Activated naive CD8-positive, alpha-beta T cell treated with anti-CD3 and anti-CD28 coated beads, Interleukin-2, amount 50 U/mL, for 24 hours (primary cell): ENCODE measurements at places on chromosomes 16 and 17.

DNA sequence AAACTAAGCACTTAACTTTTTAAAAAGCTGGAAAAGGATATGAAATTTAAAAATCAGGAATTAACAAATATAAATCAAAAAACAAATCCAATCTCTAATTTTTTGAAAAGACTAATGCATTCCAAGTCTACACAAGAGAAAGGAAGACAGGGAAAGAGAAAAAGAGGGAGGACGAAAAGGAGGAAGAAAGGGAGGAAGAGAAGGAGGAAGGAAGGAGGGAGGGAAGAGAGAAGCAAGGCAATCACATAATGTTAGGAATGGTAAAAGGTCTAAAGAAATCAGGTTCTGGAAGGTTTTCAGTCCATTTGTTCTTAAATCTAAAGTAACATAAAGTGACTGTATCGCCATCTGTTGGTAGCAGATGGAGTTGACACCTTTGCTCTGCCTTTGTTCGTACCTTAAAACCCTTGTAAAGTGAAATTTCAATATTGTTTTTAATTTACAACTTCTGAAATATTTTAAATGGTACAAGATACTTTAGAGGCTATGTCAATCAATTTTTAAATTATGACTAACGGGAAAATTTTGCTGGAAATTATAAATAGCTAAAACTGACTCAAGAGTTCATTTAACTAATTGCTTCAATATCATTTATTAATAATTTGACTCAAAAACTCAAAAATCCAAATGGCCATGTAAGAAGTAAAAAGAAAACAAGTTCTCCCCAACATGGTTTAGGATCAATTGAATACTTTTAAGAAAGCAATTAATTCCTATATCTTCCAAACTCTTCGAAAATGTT, 20.4 kb upstream of the CDYL2 start:
- peaks cover 2% of the 10 kb centered on the region for H3K27me3 ChIP-seq
- peak; percentile 32 for DNase-seq
- no peaks in the 10 kb centered on the region for H3K4me1 ChIP-seq

- no peaks in the 10 kb centered on the region for H3K36me3 ChIP-seq
- DNase-seq, result no peak
- H3K4me3 ChIP-seq, result no peak overlapping the region
- no peak overlapping the region for H3K27ac ChIP-seq
- H3K4me1 ChIP-seq, result peaks cover 4% of the 10 kb centered on the region
Measured at GRCh38 chr16:21565861-21566669, 33.3 kb upstream of the METTL9 start.

GRCh38 chr17:51200295-51200694, 34.1 kb downstream of the NME2 start:
- no peak overlapping the region for H3K4me3 ChIP-seq
- H3K27ac ChIP-seq, result no peak overlapping the region
- H3K4me1 ChIP-seq, result no peaks in the 10 kb centered on the region
- H3K27me3 ChIP-seq, result no peaks in the 10 kb centered on the region

DNA sequence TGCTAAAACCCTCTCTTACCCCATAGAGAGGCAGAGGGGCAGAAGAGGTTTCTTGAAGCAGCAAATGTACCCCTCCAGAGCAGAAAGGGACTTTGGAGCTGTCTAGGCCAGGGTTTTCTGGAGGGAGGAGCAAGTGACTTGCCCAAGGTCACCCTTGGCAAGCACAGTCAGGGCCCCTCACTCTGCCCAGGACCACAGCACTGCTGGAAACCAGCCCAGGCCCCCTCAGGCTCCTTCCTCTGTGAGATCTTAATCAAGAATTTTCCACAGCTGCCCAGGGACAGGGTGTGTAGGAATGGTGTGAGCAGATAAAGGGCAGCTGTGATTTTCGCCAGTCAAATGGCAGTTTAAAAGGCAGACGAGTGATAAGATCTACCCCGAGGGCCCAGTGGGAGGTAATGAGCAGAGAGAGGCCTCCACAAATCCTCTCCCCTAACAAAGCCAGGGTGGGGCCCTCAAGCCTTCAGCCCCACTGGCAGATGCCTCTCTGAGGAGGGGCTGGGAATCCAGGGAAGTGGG, 3.9 kb upstream of the SLC12A3 start:
- DNase-seq, result no peak
- H3K36me3 ChIP-seq, result no peaks in the 10 kb centered on the region
- H3K27ac ChIP-seq, result peak overlapping the region; percentile 77
- peak overlapping the region; percentile 38 for H3K4me3 ChIP-seq

DNA sequence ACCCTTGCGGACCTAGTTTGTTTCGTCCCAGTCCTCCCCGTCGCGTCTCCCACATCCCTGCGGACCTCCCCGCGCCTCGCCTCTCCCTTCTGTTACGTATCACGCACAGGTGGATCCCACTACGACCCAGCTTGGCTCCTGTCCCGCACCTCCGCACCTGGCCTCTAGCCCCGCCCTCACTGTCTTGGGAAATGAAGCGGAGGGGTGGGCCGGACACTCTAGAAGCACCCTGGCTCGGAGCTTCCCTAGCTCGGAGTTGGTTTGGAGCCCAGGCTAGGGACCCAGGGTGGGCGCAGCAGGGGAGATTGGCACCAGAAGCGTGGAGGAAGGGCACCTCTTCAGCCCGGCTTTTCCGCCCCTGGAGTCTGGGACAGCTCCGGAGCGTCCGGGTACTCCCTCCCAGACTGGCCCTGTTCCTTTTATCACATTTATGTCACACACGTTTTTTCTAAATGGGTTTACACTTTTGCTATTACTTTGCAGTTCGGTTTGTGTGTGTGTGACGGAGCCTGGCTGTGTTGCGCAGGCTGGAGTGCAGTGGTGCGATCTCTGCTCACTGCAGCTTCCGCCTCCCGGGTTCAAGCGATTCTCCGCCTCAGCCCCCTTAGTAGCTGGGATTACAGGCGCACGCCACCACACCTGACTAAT, 1.4 kb upstream of the CEMP1 start:
- peak; percentile 65 for DNase-seq
- H3K27ac ChIP-seq, result peak overlapping the region; percentile 97
- peaks cover 2% of the 10 kb centered on the region for H3K36me3 ChIP-seq
- H3K4me3 ChIP-seq, result peak overlapping the region; percentile 89

GRCh38 chr17:77632619-77633018, 325.9 kb upstream of the TNRC6C start:
- H3K4me1 ChIP-seq, result peaks cover 23% of the 10 kb centered on the region
- H3K27ac ChIP-seq, result no peak overlapping the region
- H3K36me3 ChIP-seq, result no peaks in the 10 kb centered on the region
- H3K4me3 ChIP-seq, result no peak overlapping the region
- no peak for DNase-seq

GRCh38 chr16:3054965-3055733, 8.8 kb downstream of the MMP25 start:
- peaks cover 8% of the 10 kb centered on the region for H3K36me3 ChIP-seq
- H3K4me1 ChIP-seq, result peaks cover 43% of the 10 kb centered on the region
- no peaks in the 10 kb centered on the region for H3K27me3 ChIP-seq
- DNase-seq, result no peak
- H3K4me3 ChIP-seq, result peak overlapping the region; percentile 16
- peak overlapping the region; percentile 18 for H3K27ac ChIP-seq

DNA sequence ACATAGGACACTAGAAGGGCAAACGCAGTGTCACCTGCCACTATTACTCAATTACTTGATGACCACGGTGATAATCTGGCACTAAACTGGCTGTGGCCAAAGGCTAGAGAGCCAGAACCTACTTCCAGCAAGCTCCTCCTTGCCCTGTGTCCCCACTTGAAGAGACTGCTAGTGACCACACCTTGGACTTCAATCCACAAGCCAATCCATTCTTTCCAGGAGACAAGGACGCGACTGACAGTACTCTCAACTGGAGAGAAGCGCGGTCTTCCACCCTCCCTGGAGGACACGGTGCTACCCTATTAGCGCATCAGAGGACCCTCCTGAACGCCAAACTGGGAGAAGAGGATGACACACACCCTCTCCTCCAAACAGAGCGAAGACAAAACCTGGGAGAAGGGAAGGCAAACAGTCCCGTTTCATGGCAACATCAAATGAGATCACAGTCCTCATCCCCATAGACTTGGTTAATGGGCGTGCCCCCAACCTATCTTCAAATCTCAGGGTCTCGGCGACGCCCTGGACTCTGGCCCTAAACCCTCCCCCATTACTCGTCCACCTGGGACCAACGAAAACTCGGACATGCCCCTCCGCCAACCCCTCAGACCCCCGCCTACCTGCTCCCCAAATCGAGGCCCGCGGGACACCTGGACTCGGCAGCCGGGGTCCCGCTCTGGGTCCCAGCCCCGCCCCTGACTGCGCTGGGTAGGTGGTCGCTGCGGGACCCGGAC, 508 bp downstream of the FLCN start:
- H3K27ac ChIP-seq, result peak overlapping the region; percentile 99
- peaks cover 44% of the 10 kb centered on the region for H3K4me1 ChIP-seq

GRCh38 chr16:62816971-62817519, 780.8 kb upstream of the CDH8 start:
- no peaks in the 10 kb centered on the region for H3K4me1 ChIP-seq
- H3K36me3 ChIP-seq, result no peaks in the 10 kb centered on the region
- H3K27ac ChIP-seq, result no peak overlapping the region

DNA sequence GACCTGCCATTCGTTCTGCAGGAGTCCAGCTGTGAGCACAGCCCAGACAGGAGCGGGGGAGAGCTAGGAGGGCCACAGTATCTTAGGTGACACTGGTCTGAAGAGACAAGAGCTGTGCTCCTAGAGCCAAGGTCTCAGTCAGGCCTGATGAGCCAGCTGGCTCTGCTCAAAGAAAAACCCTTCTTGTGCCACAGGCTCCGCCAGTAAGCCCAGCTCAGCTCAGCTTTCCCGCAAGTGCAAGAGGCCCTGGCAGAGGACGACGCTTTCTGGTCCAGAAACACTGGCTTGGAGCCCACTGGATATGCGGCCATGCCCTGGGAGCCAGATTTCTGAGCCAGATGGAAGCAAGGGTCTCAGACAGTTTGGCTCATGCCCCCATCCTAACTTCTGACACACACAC, 23.9 kb downstream of the PEMT start:
- H3K27ac ChIP-seq, result no peak overlapping the region
- H3K4me3 ChIP-seq, result no peak overlapping the region
- no peak for DNase-seq
- H3K4me1 ChIP-seq, result no peaks in the 10 kb centered on the region
- H3K27me3 ChIP-seq, result no peaks in the 10 kb centered on the region

DNA sequence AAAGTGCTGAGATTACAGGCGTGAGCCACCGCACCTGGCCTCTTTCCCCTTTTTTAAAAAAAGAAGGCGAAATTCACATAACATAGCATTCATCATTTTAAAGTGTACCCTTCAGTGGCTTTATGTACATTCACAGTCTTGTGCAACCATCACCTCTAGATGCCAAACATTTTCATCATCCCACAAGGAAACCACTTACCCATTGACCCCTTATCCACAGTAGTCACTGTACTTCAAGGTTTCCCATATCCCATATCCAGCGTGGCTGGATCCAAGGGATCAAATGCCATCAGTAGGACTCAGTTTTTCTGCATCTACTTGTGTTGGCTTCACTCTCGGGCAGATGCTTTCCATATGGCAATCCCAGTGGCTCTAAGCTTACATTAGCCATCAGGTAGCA, 50.3 kb downstream of the BMERB1 start:
- DNase-seq, result no peak
- H3K4me3 ChIP-seq, result no peak overlapping the region
- no peak overlapping the region for H3K27ac ChIP-seq

- H3K4me1 ChIP-seq, result peaks cover 2% of the 10 kb centered on the region
- H3K4me3 ChIP-seq, result no peak overlapping the region
- DNase-seq, result no peak
Measured at GRCh38 chr16:17084130-17084529, 386.6 kb downstream of the XYLT1 start.

- no peak for DNase-seq
- no peaks in the 10 kb centered on the region for H3K36me3 ChIP-seq
- no peaks in the 10 kb centered on the region for H3K27me3 ChIP-seq
- H3K4me1 ChIP-seq, result peaks cover 19% of the 10 kb centered on the region
- H3K27ac ChIP-seq, result no peak overlapping the region
- no peak overlapping the region for H3K4me3 ChIP-seq
Measured at GRCh38 chr17:3559270-3559645, 1.6 kb upstream of the TRPV3 start.

DNA sequence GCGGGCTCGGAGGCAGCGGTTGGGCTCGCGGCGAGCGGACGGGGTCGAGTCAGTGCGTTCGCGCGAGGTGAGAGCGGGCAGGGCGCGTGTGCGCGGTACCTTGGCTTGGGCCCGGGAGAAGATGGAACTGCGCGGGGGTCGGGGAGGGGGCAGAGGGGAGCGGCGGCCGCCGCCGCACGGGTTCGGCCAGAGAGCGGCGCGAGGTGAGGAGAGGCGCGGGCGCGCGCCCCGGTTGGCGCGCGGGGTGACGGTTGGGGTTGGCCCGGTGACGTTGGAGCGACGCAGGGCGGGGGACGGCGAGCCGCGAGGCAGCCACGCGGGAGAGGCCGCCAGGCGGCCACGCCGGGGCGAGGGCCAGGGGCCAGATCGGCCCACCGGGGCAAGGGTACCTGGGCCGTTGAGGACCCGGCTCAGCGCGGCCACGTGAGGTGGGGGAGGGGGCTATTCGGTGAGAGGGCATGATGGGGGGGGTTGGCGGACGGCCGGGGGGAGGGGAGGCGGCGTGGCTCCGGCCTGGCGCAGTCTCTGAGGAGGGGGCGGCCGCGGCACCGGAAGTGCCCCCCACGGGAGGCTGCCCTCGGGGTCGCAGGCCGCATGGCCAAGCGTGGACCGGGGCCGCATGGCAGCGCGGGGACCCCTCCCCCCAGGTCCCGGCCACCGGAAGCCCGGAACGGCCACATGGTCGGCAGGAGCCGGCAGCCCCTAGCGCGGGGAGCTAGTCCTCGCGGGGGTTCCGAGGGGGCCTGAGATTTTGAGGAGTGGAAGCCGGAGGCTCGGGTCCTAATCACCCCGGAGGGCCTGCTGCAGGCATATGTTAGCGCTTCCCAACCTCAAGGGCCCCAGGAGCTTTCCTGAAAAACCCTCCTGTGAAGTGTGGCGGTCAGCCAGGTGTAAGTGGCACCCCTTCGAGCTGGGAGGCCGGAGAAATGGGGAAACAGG, 527 bp downstream of the EIF5A start:
- H3K27ac ChIP-seq, result peak overlapping the region; percentile 99
- peak; percentile 60 for DNase-seq
- peaks cover 49% of the 10 kb centered on the region for H3K36me3 ChIP-seq

GRCh38 chr16:12805066-12805465, 1.4 kb upstream of the CPPED1 start:
- no peak overlapping the region for H3K27ac ChIP-seq
- no peak overlapping the region for H3K4me3 ChIP-seq
- peaks cover 33% of the 10 kb centered on the region for H3K4me1 ChIP-seq
- peaks cover 4% of the 10 kb centered on the region for H3K36me3 ChIP-seq
- DNase-seq, result no peak

DNA sequence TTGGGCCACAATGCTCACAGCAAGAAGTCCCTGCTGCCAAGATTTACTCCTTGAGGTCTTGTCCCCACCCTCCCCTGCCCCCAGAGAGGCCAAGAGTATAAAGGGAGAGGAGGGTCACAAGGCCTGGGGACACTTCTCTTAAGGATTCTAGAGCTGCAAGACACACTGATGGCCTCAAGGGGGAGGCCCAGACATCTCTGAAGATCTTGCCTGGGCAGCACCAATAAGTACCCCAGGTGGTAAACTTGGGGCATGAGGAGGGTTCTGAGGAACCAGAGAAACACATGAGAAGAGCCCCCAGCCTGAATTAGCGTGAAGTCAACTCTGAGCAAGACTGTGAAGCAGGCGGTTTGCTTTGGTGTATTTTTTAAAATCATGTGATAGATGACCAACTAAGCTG, 26.8 kb upstream of the MTMR4 start:
- no peak overlapping the region for H3K4me3 ChIP-seq
- H3K36me3 ChIP-seq, result no peaks in the 10 kb centered on the region
- DNase-seq, result no peak
- no peak overlapping the region for H3K27ac ChIP-seq
- H3K27me3 ChIP-seq, result no peaks in the 10 kb centered on the region
